Right atrium auricular region (tissue), 2 donors: ENCODE measurements at places on chromosomes 6 and 20. TPM values are rescaled to one million over a fixed set of nuclear protein-coding genes. Genes with fewer than 3 reads are reported as not detected.

ARMH2 gene
- total RNA-seq = not detected

PHACTR1 gene
- total RNA-seq = 19.1 TPM

DNA sequence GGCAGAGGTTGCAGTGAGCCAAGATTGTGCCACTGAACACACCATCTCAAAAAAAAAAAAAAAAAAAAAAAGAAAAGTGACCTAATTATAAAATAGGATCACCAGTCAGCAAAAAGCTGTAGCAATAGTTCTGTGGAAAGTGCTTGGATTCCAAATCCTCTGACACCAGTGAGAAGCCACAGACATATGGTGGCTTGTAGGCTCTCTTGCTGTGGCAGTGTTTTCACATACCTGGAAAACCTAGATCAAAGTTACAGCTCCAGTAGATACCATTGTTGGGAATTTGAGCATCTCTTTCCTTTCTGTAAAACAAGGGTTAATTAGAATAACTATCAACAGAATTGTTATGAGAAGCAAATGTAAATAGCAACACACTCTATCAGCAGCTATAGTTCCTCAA lies 4.1 kb downstream of the CCDC170 start:
- DNase-seq = no peak

PXMP4 gene
- 4.5 TPM for total RNA-seq

DNA sequence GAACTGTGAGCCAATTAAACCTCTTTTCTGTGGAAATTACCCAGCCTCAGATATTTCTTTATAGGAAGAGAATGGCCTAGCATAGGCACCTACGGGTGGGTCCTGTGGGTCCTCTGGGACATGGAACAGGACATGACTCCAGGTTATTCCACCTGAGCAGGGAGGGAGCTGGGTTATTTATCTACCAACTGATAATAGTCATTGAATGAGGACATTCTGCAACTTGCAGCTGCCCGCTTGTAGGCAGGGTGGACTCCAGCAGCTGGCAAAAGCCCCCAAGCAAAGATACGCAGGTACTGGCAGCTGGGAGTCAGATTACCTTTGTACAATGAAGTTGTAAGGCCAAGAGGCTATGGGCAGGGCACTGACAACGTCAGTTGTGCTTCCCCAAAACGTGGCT lies 1.4 kb upstream of the BANF2 start:
- DNase-seq = no peak

GRCh38 chr20:47352332-47353238 lies 3.9 kb downstream of the ZMYND8 start:
- DNase-seq = no peak

DNA sequence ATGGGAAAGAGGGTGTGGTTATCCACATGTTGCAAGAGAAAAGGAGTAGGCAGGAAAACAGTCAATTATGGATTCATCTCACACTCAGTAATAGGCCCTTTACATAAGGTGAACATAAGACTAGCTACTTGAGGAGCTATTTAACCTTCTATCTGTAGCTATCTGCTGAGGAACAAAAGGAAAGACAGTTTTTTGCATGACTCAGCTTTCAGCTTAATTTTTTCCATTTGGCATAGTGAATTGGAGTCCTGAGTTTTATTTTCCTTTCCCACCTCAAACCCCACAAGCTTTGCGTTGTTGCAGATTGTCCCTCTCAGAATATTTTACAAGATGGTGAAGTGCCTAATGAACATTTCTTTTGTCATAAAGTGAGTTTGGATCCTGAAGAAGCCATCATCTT lies 32.4 kb downstream of the UBD start:
- DNase-seq = no peak

DNA sequence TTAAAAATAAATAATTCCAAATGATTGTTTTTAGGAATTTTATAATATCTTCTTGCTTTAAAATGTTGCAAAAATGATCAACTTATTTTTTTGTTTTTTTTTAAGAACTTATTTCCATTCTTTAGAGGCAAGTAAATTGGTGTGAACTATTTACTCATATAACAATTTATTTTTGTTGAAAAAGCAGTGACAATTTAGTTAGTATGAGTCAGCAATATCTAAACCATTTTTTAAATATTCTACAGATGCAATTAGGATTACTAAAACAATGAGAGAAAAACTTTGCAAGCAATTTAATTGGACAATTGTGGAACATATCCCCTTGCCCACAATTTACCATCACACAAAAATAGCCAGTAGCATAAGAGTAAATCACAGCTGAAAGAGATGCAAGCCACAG lies 319.5 kb downstream of the MEI4 start:
- DNase-seq = no peak

DNA sequence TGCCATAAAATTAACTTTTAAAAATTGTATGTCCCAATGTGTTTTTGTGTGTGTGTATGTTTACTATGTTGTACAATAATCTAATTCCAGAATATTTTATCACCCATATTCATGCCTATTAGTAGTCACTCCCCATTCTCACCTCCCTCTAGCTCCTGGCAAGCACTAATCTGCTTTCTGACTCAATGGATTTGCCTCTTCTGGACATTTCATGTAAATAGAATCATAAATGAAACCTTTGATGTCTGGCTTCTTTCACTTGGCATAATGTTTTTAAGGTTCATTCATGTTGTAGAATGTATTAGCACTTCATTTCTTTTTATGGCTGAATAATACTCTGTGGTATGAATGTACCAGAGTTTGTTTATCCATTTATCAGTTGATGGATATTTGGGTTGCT lies 15.4 kb downstream of the SH3BGRL2 start:
- DNase-seq = no peak

SLC22A3 gene
- total RNA-seq = 0.48 TPM

DNA sequence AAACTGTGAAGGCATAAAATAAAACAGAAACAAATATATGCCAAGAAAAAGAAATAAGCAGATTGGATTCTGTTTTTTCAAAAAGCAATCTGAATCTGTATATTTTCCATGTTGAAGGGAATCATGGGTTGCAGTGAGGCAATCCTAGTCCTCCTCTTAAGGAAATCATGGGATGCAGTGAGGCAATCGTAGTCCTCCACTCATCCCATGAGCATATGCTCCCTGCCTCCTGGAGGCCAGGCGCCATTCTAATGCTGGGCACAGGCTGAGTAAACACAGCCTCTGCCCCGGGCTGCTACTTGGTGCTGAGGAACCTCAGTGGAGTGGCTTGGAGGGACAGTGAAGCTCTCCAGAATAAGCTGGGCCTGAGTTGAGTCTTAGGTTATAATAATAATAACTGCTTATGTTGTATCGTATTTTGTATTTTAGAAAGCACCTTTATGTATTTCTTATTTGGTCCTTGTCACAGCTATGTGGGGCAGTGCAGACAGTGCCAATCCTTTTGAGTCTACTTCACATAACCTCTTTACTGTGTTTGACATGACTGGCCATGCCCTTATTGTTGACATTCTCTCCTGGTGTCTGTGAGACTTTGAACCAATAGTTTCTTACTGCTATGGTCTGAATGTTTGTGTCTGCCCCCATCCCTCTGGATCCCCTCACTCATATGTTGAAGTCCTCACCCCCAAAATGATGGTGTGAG lies 56.6 kb upstream of the CITED2 start:
- DNase-seq = no peak

NKX2-4 gene
- not detected for total RNA-seq

- DNase-seq = no peak
Measured at GRCh38 chr6:20237677-20238460, 25.6 kb upstream of the MBOAT1 start.

DNA sequence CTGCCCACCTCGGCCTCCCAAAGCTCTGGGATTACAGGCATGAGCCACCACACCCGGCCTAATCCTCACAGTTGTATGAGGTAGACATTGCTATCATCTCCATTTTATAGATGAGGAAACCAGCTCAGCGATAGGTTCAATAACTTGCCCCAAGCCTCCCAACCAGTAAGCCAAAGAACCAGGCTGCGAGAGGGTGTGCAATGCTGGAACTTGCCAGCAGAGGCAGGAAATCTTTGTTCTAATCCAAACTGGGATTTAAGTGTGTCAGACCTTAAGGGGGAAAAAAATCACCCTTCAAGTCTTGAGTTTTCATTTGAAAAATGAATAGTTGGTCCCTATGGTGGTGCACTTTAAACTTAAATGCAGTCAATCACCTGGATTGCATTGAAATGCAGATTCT lies 20.1 kb upstream of the RNGTT start:
- no peak for DNase-seq

DNA sequence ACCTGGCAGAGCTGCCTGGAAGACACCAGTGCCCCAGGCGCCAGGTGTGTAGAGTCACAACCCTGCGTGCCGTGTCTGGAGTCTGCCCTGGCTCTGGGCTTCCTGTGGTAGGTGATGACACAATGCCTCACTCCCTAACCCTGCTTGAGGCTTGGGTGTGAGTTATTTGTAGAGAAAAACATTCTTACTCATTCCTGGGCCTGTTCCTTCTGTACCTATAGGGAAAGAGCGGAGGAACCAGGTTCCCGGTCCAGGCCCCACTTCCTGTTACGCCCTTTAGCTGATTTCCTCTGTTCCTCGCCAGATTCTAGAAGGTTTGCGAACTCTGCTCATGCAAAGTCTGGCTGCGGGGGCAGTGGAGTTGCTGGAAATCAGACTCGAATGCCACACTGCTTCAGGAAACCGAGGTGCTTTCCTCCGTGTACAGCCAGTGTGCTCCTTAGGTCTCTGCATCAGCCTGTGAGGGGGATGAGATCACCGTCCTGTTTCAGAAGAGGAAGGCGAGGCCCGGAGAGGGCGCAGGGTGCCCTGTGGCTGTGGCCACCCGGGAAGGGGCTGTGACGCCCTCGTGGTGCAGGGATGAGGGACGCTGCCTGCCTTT lies 67.1 kb upstream of the DUSP22 start:
- peak; percentile 57 for DNase-seq

- no peak for DNase-seq
Measured at GRCh38 chr20:64005394-64005793, 24.5 kb downstream of the PRPF6 start.

DNA sequence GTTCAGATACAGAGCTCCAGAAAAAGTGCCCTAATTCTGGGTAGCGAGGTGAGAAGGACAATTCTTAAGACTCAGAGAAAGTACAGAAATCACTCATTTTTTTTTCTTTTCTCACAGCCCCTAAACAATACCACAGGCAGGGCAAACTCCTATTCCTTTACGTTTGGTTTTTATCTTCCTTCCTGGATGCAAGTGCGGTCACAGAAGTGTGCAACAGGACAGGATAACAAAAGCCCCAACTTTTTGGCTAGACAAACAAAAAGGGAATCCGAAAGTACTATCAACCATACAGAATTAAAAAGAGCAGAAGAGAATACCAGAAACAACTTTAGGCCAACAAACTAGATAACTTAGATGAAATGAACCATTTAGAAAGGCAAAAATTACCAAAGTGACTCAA lies 18.4 kb upstream of the BEND6 start:
- DNase-seq = no peak

DNA sequence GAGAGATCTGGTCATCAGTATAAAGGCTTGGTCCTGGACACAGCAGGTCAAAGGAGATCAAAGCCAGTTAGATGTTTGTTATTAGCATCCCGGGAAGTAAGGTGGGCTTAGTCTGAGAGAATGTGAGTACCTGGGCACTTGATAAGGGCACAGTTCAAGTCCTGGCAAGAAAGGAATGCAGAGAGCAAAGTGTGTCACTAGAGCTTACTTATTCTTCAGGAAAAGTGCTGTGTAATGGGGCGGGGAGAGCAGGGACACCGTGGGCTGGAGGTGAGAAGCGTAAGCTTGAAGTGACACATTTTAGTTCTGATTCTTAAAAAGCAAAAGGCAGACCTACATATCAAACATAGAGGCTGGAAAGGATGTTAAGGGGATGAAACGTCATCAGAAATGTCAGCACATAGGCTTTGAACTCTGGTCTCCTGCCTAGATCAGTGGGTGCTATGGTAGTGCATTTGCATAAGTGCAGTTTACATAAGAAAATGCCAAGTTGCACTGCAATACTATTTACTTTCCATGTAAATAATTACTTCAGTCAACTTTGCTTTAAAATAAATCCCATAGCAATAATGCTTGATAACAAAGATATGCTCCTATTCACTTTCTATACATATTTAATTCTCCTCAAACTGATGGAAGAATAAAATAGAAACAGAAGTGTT lies 2.6 kb downstream of the SAMD5 start:
- DNase-seq = no peak

RBBP9 gene
- total RNA-seq = 9.1 TPM

GRCh38 chr6:17031961-17032360 lies 69.9 kb upstream of the STMND1 start:
- no peak for DNase-seq

DNA sequence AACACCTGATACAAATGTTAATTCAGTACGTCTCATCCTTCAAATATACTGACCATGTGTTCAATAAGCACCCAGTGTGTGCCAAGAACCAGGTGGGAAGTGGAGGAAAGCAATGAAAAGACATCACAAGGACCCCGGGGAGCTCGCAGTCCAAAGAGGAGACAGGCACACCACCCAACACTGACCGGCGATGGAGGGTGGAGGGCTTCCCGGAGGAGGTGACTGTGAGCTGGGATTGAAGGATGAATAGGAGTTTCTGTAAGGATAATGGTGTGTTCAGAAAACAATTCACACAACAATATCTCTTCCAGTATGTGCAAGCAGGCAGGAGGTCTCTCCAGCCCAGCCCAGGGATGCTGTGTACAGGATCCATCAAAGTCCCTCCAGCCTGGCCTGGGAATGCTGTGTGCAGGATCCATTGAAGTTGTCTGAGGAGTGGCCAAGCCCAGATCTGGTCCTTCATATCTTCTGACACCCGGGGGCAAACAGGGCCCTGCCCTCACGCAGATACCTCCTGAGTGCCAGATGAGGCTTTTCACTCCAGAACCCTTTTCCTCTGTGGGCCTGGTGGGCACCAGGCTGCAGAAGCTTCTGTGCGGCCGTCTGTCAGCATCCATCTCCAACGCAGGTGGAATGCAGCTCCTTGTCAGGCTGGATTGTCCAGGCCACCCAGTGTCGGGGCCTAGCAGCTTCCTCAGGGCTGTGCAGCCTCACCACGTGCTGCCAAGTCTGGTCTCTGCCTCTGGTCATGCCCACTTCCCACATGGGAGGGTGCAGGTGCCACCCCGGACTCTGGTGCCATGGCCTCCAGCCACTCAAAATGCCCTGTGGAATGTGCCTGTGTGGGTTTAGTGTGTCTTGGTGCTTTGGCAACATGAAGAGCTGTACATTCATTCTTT lies 36.3 kb downstream of the DLL1 start:
- DNase-seq = no peak

- DNase-seq = no peak
Measured at GRCh38 chr20:10611357-10611756, 62.4 kb downstream of the JAG1 start.

DNA sequence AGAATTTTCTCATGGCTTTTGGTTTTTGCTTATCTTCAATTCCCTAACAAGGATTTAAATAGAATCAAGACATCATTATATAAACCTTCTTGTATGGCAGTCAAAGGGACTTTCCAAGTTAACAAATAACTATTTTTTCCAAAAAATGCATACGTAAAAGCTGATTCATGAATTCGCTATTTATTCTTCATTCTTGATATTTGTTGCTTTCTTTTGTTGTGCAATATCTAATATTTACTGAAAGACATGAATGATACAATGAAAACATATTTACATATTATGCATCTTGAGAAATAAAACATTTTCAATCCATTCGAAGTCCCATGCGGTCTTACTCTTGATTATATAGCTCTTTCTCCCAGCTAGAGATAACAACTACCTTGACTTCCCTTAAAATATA lies 47.0 kb upstream of the SPTLC3 start:
- no peak for DNase-seq
